ENCODE measurements at places on chromosomes 16 and 17.

GRCh38 chr17:33864758-33865229 is 390.3 kb upstream of the CCL2 start:
- no peak for DNase-seq

- DNase-seq = no peak
These were observed 1.7 kb downstream of the ORAI3 start for GRCh38 chr16:30950516-30951065.

GRCh38 chr17:9403257-9403656 is 172.4 kb downstream of the STX8 start:
- no peak for DNase-seq

GRCh38 chr17:74601944-74602572 is 10.0 kb upstream of the CD300LD start:
- peak; percentile 3 for DNase-seq

All from GM04504 (cell line).